ENCODE measurements at places on chromosomes 13 and 19.
A peak's percentile ranks its signal among the peaks of the same experiment; 100 is the strongest.

- no peak for DNase-seq
These were observed 11.5 kb upstream of the SUPT20H start for GRCh38 chr13:37070956-37071355.

GRCh38 chr13:20356444-20356843, 124.3 kb upstream of the GJB6 start:
- no peak for DNase-seq

- no peak for DNase-seq
These were observed 656.1 kb downstream of the TBC1D4 start for GRCh38 chr13:74825938-74826246.

GRCh38 chr19:36032251-36033104, at the start of gene CLIP3:
Gene CLIP3 (minus strand): TSS chr19:36032873. CDS start chr19:36032357, 516 bp downstream.
- DNase-seq = peak; percentile 45

- no peak for DNase-seq
These were observed 158.0 kb downstream of the TM9SF2 start for GRCh38 chr13:99659226-99659625.

DNA sequence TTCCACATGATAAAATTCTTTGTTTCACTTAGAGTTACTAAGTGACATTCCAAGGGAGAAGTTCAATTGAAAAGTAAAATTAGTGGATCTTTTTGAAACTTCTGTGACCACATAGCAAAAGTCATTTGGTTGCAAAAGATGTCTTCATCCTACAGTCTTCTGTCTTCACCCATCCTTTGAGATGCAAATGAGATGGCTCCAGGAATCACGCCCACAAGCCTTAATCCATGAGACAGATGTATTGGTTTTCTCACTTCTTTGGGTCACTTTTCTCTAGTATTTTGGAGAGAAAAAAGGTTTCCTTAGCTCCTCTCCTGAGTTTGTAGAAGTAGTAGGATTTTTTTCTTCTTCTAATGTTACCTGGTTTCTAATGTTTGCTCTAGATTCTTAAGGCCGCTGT, 259.5 kb upstream of the SLC10A2 start:
- no peak for DNase-seq

DNA sequence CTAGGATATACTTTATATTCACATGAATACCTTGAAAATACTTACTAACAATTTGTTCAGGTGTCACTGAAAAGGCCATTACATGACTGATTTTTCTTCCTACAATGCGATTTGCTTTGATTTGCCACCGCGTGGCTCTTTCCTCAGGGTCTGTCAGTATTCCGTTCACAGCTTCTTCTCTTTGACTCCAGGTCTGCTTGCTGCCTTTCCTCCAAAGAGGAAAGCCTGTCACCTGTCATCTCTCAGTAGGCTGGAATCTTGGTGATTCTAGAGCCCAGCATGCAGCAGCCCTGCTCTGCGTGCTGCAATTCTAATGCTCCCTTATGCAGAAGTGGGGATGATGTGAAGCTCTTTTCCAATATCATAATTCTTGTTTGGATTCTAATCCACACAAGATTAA, 33.6 kb upstream of the SIAH3 start:
- no peak for DNase-seq

DNA sequence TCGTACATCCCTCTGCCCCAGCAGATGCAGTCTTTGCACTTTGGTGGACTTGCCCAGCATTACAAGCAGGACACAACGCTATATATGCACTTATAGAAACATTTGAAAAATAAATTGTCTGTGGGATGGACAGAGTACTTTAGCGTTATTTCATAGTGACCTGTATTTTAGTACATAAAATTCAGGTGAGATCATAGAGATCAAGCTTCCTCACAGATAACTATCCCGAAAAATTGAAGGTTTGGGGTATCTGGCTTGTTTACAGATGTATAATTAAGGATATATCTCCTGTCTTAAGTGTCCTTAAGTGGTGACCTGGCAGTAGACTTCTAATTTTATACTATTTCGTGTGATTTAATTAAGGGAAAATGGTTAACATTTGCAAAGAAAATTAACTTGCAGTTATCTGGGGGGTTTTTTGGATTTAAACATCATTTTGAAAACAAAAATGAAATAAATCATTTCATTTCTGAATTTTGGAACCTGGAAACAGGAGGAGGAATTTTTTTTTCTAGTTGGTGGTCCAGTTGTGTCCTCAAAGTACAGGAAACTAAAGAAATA, 977 bp upstream of the MAB21L1 start:
- no peak for DNase-seq

GRCh38 chr19:29563486-29564101, 37.8 kb downstream of the VSTM2B start:
- DNase-seq = no peak

DNA sequence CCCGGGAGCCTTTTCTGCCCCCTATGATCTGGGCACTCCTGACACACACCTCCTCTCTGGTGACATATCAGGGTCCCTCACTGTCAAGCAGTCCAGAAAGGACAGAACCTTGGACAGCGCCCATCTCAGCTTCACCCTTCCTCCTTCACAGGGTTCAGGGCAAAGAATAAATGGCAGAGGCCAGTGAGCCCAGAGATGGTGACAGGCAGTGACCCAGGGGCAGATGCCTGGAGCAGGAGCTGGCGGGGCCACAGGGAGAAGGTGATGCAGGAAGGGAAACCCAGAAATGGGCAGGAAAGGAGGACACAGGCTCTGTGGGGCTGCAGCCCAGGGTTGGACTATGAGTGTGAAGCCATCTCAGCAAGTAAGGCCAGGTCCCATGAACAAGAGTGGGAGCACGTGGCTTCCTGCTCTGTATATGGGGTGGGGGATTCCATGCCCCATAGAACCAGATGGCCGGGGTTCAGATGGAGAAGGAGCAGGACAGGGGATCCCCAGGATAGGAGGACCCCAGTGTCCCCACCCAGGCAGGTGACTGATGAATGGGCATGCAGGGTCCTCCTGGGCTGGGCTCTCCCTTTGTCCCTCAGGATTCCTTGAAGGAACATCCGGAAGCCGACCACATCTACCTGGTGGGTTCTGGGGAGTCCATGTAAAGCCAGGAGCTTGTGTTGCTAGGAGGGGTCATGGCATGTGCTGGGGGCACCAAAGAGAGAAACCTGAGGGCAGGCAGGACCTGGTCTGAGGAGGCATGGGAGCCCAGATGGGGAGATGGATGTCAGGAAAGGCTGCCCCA, 8.5 kb upstream of the CEACAM7 start:
- no peak for DNase-seq

- no peak for DNase-seq
These were observed 1158.0 kb downstream of the EFNB2 start for GRCh38 chr13:105377452-105377851.

DNA sequence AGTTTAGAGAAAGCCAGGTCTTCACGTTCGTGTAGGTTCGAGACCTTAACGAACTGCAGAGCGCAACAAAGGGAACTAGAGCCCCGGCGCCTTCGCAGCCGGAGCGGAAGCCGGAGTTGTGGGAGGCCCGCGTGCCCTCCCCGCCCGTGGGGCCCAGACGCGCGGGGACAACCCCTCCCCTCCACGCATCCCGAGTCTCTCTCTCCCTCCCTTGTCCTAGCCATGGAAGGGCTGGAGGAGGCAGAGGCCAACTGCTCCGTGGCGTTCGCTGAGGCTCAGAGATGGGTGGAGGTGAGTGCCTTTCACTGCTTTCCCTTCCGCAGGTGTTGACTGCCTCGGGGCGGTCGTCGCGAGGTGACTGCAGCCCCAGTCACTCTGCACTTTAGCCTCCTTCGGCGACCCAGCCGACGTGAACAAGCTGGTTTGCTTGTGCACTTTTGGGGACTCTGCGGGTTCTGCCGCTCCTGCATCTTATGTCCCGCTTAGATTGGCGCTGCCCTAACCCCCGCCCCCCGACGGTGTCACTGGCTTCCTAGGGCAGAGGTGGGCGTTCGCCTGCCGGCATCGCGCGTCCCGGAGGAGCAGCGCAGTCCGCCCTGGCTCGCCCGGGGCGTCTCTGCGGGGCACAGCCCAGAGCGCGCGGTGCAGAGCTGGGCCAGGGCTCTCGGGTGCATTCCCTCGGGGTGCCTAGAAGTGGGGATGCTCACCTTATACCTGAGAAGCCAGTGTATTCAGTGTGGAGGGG, 478 bp downstream of the LMO7 start:
- DNase-seq = no peak

GRCh38 chr13:45696610-45697226, 5.4 kb upstream of the CBY2 start:
- no peak for DNase-seq

GRCh38 chr19:38425810-38426466, at the start of gene RASGRP4:
Gene RASGRP4 (minus strand): TSS chr19:38426219. CDS start chr19:38426091, 128 bp downstream.
- no peak for DNase-seq

GRCh38 chr13:93029536-93029935, 197.1 kb upstream of the GPC6 start:
- DNase-seq = no peak

- DNase-seq = no peak
These were observed 921.8 kb downstream of the UQCRFS1 start for GRCh38 chr19:28290963-28291657.

- DNase-seq = no peak
These were observed 86.5 kb downstream of the PCDH9 start for GRCh38 chr13:67143544-67144115.

DNA sequence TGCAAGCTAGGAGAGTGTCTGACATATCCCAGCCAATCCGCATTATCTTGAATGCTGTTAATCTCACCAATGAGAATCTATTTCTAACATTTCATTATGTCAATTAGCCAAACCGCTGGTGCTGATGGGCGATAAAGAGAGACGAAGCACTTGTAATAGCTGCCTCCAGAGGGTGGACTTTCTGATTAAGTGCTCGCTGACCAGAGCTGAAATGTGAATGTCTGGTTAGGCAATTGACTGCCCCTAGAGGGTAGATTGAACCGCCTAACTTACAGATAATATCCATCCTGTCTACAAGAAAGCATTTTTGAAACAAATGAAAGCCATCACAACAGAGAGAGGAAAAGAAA, 552 bp upstream of the GRWD1 start:
- DNase-seq = peak; percentile 81

DNA sequence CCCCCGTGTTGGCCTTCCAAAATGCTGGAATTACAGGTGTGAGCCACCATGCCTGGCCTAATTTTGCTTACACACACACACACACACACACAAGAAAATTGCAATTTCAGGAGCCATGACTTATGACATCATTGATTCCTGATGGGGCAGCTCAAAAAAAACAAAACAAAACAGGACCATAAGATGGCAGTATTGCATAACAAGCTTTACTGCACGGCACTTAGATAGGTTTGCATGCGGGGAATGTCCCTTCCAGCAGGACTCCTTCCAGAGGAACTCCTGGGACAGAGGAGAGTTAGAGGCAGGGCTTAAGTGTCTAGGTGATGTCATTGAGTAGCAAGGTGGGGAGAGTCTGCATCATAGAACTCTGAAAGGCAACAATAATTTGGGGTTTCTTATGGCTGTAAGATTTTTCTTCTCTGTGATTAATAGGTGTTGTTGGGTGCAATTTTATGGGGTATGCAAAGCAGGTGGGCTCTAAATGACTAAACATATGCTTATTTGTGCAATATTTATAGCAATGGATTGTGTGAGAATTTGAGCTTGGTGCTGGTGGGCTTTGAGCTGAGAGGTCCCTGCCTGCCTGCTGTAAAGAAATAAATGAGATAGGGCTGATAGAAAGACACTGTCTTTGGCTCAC, 9.0 kb upstream of the ACSBG2 start:
- no peak for DNase-seq

DNA sequence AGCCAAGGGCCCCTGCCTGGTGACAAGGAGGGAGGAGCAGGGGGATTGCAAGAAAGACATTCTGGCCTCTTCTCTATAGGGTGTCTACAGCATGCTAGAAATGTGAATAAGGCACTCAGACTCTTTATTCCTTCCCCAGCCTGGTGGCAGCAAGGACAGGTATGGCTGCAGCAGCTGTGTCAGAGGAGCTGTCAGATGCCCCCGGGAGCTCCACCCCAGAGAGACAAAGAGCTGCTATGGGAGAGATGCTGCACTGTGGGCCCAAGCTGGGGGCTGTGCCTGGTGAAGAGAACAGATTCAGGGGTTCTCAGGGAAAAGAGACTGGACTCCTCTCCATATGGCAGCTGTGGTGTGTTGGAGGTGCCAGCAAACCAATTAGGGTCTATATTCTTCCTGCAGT, 1063.3 kb downstream of the OLFM4 start:
- DNase-seq = no peak

GRCh38 chr13:105247830-105248229, 1287.6 kb downstream of the EFNB2 start:
- DNase-seq = no peak

DNA sequence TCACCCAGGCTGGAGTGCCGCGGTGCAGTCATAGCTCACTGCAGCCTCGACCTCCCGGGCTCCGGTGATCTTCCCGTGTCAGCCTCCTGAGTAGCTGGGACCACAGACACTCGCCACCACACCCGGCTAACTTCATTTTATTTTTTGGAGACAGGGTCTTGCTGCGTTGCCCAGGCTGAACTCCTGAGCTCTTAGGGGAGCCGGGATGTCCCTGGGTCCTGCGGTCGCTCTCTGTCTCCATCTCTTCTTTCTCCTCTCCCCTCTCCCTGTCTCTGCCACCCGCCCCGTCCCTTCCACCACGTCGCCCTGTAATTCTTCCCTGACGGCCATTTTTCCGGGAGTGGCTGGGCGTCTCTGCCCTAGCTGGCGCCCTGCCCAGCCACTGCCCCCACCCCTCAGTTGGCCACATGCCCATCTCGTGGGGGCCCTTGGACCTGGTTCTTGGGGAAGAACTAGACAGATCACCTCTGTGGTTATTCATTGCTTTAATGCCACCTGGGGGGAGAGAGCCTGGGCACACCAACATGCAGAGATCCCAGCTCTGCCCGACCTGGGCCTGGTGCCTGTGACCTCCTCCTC, 18.9 kb downstream of the ARID3A start:
- no peak for DNase-seq

DNA sequence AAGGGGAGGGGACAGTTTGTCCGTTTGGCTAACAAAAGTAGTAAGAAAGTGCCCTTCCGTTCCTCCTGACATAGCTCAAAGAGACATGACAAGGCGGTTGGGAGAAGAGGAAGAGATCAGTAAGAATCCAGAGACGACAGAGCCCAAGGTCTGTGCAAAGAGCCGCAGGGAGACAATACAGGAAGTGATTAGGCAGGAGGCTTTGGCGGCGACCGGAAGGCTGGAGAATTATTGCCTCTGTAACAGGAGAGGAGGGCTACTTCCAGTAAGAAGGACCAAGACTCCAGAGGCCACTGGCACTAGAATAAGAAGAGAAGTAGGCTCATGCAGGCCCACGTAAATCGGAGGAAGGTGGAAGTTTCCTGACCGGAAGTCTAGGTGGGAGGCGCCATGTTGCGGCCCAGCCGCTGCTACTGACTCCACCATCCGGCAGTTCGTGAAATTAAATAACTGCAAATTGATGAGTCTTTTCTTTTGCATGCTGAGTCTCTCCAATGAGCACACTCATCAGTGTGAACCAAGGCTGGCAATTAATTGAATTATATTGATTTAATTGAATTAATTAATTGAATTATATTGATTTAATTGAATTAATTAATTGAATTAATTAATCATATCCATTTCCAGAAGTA, 9.9 kb downstream of the RFX2 start:
- DNase-seq = no peak

- no peak for DNase-seq
These were observed 10.9 kb downstream of the NCR1 start for GRCh38 chr19:54916822-54917221.

DNA sequence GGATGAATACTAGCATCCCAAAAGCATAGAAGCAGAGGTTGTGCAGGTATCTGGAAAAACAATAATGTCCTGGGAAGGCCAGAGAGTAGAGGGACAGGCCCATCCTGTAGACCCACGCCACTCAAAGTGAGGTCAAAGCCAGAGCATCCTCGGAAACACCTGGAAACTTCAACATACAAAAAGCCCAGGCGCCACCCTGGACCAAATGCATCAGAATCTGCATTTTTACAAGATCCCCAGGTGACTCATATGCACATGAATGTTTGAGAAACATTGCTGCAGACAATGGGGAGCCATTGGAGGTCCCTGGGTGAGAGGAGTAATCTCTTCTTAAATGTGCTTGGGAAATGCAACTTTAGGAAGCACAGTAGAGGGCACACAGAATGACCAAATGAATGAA, 684.1 kb downstream of the DIAPH3 start:
- no peak for DNase-seq
